Stimulated activated naive CD8-positive, alpha-beta T cell treated with anti-CD3 and anti-CD28 coated beads, Interleukin-15, Interleukin-2, amounts not matched to agents 100 U/mL and 50 U/mL, for 24 hours (primary cell): ENCODE measurements at places on chromosomes 11 and 22.

DNA sequence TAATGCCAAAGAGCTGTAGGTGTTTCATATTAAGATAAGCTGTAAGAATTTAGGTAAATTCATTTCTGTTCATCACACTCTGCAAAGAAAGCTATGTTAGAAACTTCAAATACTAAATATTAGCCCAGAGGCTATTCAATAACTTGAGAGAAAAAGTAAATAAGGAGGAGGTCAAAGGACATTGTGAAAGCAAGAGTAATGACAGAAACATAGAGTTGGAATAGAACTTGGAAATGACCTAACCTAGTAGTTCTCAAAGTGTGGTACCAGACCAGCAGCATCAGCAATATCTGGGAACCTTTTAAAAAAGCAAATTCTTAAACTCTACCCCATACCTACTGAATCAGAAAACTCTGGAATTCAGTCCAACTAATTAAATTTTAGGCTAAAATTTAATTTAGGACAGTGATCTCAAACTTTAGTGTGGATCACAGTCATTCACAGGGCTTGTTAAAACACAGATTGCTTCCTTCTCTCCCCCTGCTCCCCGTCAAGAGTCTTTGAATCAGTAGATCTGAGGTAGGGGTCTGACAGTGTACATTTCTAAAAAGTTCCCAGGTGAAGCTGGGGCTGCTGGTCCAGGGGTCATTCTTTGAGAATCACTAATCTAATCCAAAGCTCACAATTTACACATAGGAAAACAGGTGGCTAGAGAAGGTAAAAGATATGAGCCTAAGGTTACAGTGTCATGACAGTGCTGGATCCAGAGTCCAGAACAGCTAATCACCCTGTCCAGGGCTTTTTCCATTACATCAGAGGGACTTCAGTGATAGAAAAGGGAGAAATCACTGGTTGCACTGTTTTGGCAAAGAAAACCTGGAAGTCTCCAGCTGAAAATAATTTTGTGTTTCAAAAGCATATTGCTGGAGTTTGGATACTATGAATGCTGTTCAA, 241.1 kb downstream of the SOX6 start:
- DNase-seq = no peak

- no peak for DNase-seq
Observed at GRCh38 chr11:18770479-18771125, 21.0 kb downstream of the PTPN5 start.

GRCh38 chr11:86687185-86687778, 14.9 kb upstream of the ME3 start:
- no peak for DNase-seq

DNA sequence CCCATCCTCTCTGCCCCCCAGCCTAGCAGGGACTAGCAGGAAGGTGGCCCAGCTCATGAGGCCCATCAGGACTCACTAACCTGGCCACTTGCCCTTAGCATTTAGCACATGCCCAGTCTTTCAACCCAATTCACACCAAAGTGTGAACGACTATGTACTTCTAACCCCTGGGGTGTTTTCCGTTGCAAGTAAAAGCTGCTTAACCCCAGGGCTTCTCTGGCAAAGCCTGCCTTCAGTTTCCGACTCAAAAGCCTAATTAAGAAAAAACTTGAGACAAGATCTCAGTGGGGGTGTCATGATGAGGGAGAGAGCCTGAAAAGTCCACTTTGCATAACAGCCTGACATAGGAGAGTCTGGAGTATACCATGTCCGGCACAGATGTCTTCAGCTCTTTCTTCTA, 347.8 kb downstream of the MN1 start:
- no peak for DNase-seq

DNA sequence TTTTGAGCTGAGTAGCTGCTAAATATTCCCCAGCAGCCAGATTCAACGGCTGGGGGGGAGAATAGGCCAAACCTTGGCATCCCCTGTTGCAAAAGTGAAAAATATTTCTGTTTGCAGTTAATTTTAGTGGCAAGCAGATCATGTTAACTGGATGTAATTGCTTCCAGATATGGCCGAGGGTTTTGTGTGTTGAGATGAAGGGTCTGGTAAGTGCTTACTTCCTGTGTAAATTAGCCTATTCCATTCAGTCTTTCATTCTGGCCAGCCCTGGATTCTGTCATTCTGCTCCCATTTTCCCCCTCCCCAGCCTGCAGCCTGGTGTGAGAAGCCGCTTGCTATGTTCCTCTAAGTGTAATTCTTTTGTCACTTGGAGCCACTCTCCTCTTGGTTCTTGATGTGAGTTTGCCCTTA, 17.4 kb downstream of the ZBTB16 start:
- no peak for DNase-seq

DNA sequence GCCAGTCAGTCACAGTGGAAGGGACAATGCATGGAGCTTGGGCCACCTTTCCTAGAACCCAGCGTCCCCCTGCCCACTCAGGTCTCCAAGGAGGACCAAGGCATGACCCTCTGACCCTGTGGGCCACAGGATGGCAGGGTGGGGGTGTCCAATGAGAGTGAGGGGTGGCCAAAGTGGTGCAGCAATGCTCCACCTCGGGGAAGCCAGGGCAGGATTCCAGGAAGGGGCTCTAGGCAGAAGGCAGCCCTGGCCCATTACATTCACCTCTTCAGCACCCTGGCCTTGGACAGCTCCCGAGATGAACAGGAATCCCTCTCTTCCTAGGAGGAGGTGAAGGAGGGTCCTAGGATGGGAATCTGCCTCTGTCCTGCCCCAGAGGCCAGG, 597.5 kb downstream of the BRD1 start:
- DNase-seq = no peak

- DNase-seq = no peak
Observed at GRCh38 chr11:1403721-1404460, 14.2 kb downstream of the BRSK2 start.

DNA sequence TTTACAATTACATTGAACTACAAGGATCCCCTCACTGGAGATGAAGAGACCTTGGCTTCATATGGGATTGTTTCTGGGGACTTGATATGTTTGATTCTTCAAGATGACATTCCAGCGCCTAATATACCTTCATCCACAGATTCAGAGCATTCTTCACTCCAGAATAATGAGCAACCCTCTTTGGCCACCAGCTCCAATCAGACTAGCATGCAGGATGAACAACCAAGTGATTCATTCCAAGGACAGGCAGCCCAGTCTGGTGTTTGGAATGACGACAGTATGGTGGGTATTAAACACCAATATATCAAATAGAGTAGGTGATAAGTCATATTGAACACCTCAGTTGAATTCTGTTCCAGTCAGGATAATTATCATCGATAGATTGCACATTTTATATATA, 4.4 kb downstream of the FBXO7 start:
- DNase-seq = no peak

DNA sequence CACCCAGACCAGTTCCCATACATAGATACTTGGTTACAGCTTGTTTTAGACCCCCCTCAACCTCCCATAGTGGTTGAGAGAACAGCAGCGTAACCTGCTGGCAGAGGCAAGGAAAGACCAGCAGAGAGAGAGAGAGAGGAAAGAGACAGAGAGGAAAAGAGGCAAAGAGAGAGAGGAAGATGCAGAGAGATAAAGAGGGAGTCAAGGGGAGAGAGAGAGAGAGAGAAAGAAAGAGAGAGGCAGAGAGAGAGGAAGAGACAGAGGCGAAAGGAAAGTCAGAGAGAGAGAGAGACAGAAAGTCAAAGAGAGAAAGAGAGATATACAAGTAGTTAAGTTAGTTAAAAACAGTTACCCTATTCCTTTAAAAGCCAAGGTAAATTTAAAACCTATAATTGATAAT, 52.5 kb downstream of the NEU3 start:
- no peak for DNase-seq

DNA sequence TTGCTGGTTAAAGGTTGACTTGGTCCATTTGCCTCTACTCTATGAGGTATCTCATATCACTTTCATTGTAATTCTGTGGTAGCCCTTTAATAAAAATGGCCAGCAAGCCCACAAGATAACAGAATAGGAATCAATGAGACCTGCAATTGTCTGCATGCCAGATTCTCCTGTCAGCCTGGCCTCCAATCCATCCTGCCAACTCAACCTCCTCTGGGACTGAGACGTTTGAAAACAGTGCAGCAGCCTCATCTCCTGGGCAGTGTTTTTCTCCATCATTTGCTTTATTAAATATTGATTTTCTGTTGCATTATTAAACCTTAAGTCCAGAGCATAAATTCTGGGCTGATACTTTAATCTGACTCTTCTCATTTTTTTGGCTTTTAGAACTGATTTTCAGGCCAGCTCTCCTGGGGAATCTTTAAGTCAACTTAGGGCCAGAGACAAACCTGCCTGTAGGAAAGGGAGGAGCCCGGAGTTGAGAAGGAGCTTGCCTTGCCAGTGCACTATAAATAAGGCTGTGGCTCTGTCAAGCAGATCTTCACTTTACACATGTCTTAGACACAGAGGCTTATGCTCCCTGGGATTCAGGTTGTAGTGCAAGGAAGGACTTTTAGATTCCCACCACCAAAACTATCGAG, 798.0 kb downstream of the NTM start:
- DNase-seq = no peak

DNA sequence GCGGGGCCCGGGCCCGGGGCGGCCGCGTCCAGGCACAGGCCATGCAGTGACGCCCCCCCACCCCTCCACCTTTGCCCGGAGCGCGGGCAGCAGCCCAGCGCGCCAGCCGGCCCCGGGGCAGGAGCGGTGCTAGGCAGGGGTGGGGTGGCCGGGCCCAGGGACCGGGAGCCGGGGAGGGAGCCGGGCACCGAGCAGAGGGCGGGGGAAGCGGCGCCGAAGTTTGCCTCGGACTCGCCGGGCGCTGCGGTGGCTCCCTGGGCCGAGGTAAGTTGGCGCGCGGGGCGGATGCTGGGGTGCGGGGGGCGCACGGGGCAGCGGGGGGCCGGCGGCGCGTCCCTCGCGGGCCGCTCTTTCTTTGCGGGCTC, 332 bp downstream of the TEAD1 start:
- DNase-seq = peak; percentile 21

GRCh38 chr11:92137747-92138146, 86.9 kb upstream of the FAT3 start:
- no peak for DNase-seq

- no peak for DNase-seq
Observed at GRCh38 chr11:2273311-2273710, 2.9 kb upstream of the ASCL2 start.

GRCh38 chr22:44595841-44596341, 97.9 kb upstream of the RTL6 start:
- DNase-seq = peak; percentile 38

GRCh38 chr11:109957000-109957399, 136.2 kb upstream of the ZC3H12C start:
- DNase-seq = no peak

DNA sequence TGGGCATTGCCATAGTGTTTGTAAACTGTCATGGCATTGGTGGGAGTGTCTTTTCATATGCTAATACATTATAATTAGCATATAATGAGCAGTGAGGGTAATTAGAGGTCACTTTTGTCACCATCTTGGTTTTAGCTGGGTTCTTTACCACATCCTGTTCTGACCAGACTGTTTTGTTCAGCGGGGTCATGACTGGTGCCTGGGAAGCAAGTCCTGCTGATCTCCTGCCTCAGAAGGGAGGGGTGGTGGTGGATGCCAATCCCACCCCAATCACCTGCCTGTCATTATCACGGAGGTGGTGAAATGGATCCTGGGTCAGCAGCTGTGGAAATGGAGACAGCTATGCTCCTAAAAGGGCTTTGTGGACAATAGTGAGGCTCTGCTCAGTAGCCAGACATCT, 31.2 kb downstream of the IL18 start:
- no peak for DNase-seq

GRCh38 chr11:44868455-44869421, 81.9 kb downstream of the TP53I11 start:
- no peak for DNase-seq

DNA sequence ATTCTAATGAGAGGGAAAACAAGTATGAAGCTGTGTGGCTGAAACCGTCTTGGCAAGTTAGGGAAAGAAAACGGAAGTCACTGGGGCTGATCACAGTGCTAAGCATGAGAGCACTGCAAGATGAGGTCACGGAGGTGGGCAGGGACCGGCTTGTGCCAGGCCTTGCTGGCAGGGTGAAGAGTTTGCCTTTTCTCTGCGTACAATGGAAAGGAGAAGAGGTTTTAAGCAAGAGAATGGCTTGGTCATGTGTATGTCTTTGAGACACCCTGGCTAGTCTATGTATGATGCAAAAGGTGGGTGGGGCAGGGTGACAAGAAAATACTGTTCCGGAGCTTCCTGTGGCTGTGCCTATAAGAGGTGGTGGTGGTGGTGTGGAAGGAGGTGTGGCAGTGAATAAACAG, 567.9 kb downstream of the NTM start:
- DNase-seq = no peak

GRCh38 chr11:24560324-24560723, 63.5 kb downstream of the LUZP2 start:
- DNase-seq = no peak

- no peak for DNase-seq
Observed at GRCh38 chr11:30128269-30128932, 102.4 kb upstream of the FSHB start.

DNA sequence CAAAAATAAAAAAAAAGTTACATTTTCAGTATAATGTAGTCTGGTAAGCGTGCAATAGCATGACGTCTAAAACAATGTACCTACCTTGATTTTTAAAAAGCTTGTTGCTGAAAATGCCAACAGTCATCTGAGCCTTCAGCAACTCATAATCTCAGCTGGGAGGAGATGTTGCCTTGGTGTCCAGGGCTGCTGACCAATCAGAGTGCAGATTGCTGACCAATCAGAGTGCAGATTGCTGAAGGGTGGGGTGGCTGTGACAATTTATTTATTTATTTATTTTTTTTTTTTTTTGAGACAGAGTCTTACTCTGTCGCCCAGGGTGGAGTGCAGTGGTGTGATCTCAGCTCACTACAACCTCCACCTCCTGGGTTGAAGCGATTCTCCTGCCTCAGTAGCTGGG, 17.8 kb downstream of the ZBED4 start:
- no peak for DNase-seq

DNA sequence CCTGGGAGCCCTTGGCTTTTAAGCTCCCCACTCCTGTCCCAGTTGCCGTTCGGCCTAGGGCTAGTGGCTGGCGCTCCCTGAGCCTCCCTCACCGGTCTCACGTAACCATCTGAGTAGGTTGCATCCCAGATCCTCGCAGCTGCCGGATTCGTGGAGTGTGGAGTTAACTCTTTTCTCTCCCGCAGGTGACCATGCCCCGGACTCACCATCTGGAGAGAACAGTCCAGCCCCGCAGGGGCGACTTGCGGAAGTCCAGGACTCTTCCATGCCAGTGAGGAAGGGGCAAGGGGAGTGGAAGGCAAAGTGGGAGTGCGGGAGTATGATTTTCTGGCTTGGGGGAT, 902 bp downstream of the MUS81 start:
- DNase-seq = no peak

DNA sequence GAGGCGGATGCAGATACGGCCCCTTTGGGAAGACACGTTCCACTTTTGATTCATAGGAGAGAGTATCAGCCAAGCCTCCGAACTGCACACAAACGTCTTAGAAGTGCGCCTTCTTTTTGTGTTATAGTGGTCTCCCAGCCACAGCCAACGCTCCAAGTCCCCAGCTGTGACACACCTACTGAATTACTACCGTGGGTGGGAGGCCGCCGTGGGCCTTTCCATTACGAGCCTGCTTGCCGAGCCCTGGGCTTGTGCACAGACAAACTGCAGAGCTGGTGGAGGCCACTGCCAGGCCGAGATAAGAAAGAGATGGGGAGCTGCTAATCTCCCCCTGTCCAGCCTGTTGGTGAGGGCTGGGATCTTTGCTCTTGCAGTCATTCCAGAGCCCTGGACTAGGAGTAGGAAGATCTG, 761 bp downstream of the HMBS start:
- peak; percentile 48 for DNase-seq
